ENCODE measurements at places on chromosomes 13 and 19. TPM values are rescaled to one million over a fixed set of nuclear protein-coding genes. Genes with fewer than 3 reads are reported as not detected.

DNA sequence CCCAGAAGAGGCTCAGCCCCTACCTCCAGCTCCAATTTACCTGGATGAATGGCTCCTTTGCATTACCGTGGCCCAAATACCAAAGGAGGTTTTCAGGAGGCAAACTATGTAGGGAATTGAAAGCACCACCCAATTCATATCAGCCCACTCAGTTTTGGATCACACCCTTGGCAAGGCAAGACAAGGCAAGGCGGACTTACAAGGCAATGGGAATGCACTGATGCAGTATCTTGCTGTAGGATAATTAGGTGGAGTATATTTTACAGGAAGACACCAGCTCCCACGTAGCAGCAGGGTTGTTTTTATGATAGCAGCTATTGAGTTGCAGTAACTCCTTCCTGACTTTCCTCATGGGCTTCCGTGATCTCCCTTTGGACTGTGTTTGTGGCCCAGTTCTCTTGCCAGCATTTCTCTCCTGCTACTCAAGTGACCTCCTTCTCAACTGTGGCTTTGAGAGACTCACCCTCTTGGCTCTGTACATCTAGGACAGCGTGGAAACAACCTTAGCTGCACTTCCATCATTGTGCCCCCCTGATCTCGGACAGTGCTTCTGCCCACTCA is 935.9 kb downstream of the EFNB2 start:
- DNase-seq: no peak
- peaks cover 9% of the 10 kb centered on the region for H3K4me1 ChIP-seq
- H3K36me3 ChIP-seq: no peaks in the 10 kb centered on the region
- H3K27me3 ChIP-seq: no peaks in the 10 kb centered on the region
- H3K4me3 ChIP-seq: no peak overlapping the region

DNA sequence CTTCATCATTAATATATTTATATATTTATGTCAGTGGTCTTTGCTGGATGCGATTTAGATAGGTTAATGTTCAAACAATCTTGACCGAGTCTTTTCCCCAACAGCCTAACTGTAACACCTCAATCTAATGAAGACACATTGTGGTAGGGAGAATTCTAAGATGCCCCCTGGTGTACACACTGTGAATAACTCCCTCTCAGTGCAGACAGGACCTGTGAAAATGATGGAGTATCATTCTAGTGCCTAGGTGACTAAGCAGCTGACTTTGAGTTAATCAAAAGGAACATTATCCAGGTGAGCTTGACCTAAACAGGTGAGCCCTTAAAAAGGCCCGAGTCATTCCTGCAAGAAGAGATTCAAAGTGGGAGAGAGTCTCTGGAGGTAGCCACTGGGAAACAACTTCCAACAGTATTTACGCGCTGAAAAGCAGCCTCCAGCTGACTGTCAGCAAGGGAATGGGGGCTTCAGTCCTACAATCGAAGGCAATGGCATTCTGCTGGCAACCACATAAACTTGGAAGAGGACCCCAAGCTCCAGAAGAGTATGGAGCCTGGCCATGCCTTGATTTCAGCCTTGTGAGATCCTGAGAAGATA is 28.0 kb upstream of the KBTBD7 start:
- H3K36me3 ChIP-seq: no peaks in the 10 kb centered on the region
- H3K27me3 ChIP-seq: no peaks in the 10 kb centered on the region
- H3K4me3 ChIP-seq: no peak overlapping the region
- H3K4me1 ChIP-seq: peaks cover 14% of the 10 kb centered on the region

GRCh38 chr13:110521946-110522345 is 39.6 kb downstream of the RAB20 start:
- DNase-seq: peak; percentile 9
- no peak overlapping the region for H3K4me3 ChIP-seq
- H3K27ac ChIP-seq: no peak overlapping the region

DNA sequence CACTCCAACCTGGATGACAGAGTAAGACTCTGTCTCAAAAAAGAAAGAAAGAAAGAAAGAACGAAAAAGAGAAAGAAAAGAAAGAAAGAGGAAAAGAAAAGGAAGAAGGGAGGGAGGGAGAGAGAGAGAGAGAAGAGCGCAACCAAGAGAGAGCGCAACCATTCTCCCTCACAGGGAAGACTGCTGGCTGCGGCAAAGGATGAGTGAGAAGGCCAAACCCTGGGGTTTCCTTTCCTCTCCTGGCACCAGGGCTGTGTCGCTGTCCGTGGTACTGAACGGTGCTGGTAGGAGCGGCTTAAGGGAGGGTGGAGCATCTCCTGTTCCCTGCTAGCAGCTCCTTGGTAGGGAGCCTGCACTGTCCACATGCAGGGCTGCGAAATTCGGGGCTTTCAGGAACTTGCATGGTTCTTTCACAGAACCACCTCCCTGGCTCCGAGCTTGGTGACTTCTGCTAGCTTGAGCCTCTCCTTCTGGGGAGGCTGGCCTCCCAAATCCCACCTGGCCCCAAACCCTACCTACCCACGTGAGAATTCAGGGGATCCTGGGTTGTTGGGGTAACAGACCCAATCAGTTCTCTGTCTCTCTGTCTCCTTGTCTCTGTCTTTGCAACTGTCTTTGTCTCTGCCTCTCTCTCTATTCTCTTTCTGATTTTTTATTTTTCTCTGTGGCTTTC is 51.1 kb upstream of the ZNRF4 start:
- H3K27me3 ChIP-seq: no peaks in the 10 kb centered on the region
- DNase-seq: peak; percentile 96
- H3K27ac ChIP-seq: no peak overlapping the region
- H3K4me1 ChIP-seq: no peaks in the 10 kb centered on the region

- H3K36me3 ChIP-seq: peaks cover 5% of the 10 kb centered on the region
- H3K4me3 ChIP-seq: peak overlapping the region; percentile 37
- H3K4me1 ChIP-seq: peaks cover 30% of the 10 kb centered on the region
- DNase-seq: peak; percentile 98
- peak overlapping the region; percentile 41 for H3K27ac ChIP-seq
- H3K27me3 ChIP-seq: no peaks in the 10 kb centered on the region
Measured at GRCh38 chr19:13010038-13010991, 15.0 kb downstream of the NFIX start.

- DNase-seq: peak; percentile 76
- H3K4me3 ChIP-seq: no peak overlapping the region
- H3K36me3 ChIP-seq: peaks cover 80% of the 10 kb centered on the region
- no peaks in the 10 kb centered on the region for H3K27me3 ChIP-seq
Measured at GRCh38 chr19:15113245-15114152, 6.3 kb downstream of the SYDE1 start.

DNA sequence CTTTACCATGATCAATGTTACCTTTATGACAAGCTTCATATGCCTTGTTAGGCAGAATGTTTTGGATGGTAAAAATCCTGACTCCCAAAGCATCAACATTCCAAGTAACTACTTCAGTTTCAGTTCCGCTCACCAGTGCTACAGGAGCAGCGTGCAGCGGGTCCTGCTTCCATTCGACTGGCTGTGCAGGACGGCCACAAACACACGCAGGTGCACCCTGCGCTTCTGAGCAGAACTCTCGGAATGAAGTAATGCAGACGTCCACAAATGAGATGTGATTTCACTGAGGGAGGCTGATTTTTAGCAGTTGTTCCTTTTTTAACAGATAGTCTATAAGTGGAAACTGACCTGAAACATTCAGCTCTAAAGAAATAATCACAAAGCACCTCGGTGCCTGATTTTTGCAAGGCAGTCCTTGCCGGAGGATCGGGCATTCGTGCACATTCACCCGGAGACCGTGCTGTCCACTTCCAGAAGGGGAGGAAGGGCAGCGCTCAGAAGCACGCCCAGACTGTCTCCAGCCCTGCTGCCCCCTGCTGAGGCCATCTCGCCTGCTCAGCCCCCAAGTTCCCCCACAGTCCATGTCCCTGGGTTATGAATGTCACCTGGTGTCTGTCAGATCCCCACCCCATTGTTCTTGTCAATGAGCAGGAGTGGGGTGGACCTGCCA is 85.8 kb downstream of the RAB20 start:
- no peak overlapping the region for H3K4me3 ChIP-seq
- DNase-seq: no peak
- peaks cover 91% of the 10 kb centered on the region for H3K36me3 ChIP-seq
- H3K27me3 ChIP-seq: no peaks in the 10 kb centered on the region
- H3K27ac ChIP-seq: no peak overlapping the region

DNA sequence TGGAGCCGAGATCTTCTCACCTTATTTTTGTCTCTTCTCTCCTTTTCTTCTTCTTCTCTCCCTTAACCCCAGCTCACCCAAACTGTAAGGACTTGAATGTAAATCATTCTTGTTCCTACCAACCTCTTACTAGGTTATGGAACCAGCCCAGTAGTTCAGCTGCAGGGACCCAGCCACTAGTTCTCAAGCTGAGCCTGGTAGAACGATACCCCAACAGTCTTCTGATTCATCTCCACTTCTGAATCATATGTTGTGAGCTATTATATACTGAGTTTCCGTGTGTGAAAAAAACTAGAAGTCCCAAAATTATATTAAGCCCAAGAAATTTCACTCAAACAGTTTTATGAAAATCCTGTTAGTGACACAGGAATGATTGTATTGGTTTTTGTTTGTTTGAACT is 67.7 kb downstream of the DCT start:
- no peaks in the 10 kb centered on the region for H3K36me3 ChIP-seq
- DNase-seq: peak; percentile 39
- no peaks in the 10 kb centered on the region for H3K27me3 ChIP-seq
- no peak overlapping the region for H3K27ac ChIP-seq
- H3K4me3 ChIP-seq: no peak overlapping the region
- peaks cover 19% of the 10 kb centered on the region for H3K4me1 ChIP-seq

MCEMP1 gene
- not detected for total RNA-seq

IGFL3 gene
- total RNA-seq: not detected

APOC1 gene
- total RNA-seq: 1.4 TPM

All from osteoblast (primary cell).